Endodermal cell (in vitro differentiated cells): ENCODE measurements at places on chromosomes 2 and 18. TPM values are rescaled to one million over a fixed set of nuclear protein-coding genes. Genes with fewer than 3 reads are reported as not detected.

Gene KIAA2012
- 0.19 to 0.72 TPM (median 0.62 TPM) in 3 replicates for total RNA-seq

Gene SCN7A
- total RNA-seq, result 0.18 to 0.32 TPM in 2 of 3 replicates, not detected in the other

Gene STARD6
- total RNA-seq, result not detected in 3 replicates

Gene ATP9B
- 26.4 and 38.1 TPM in 2 replicates for total RNA-seq

Gene ANKRD30BL
- total RNA-seq, result not detected in 3 replicates

- DNase-seq, result no peak
Observed at GRCh38 chr2:134039912-134040581, 213.8 kb upstream of the MGAT5 start.

DNA sequence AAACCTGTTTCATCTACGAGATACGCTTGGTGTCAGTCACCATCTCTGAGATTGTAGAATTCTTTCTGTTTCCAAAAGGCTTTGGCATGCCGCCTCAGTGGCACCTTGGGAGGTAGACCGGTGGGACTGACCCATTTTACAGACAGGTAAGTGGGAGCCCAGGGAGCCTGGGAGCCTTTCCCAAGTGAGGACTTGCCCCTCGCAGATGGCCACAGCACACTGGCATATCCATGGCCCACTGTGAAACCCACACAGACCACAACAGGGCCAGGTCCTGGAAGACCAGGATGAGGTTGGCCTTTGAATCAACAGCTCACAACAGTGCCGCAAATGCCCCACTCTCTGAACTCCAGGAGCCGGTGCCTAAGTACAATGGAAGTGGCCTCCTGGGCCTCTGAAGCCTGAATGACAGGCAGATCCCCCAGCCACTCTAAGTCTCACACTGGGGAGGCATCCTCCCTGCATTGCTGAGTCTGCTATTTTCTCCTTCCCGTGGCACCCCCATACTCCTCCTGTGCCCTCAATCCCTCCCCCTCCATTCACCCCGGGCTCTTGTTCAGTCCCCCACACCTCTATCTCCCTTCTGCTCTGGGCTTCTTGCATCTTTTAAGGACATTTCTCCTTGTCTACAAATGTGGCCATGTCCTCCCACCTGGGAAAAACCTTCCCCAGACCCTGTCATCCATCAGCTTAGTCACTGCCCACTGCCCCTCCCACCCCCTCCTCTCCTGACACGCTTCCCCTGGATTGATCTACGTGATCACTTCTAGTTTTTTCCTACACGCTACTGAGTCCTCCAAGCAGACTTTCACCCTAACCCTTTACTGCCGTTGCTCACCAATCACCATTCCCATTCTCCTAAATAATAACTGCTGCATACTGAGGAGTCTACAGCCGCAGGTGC is 26.2 kb downstream of the CENPA start:
- peak; percentile 47 for DNase-seq

DNA sequence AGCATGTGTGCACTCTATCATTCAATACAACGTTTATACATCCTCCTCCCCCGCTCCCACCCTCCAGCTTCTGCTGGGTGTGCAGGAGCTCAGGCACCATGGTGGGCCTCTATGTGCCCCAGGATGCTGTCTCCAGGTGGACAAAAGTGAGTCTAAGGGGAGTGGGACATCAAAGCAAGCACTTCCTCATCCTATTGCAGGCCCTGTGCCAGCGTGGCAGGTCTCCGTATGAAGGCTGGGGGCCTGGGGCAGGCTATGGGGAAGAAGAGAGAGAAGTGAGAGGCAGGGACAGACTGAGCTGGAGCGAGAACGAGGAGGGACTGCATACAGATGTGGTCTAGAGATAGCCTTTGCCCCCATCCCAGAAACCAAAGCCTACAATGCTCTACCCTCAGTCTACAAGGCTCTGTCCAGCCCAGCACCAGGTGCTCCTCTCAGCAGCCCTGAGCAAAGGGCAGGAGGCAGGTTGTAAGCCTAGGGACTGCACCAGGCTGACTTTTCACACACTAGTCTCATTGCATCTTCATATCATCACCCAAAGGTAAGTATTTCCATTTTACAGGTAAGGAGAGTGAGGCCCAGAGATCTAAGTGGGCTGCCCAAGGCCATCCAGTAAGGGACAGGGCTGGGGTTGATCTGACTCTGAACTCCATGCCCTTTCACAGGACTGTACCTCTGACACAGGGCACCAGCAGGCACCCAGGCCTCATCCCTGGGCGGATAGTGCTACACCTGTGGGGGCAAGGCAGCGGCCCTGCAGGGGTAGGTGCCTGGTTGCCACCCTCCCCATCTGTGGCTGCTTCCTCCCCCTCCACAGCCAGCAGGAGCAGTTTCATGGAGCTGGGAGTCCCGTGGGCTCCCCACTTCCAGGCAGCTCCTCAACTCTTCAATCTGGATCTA is 14.0 kb upstream of the ARID5A start:
- no peak for DNase-seq

DNA sequence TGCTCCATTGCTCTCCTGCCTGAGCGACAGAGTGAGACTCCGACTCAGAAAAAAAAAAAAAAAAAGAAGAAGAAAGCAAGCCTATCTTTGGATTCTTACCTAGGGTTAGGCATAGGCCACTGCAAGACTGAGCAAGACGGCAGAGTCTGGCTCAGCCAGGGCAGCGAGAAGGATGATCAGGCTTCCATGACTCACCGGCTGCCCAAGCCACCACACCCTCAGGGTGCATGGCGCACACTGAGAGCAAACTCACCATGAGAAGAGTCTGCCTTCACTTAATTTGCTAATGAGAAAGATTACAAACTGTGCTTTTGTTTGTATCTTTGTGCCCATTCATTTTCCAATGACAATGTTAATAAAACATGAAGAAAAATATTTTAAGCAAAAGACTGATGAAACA is 8.2 kb downstream of the FAM110C start:
- no peak for DNase-seq

DNA sequence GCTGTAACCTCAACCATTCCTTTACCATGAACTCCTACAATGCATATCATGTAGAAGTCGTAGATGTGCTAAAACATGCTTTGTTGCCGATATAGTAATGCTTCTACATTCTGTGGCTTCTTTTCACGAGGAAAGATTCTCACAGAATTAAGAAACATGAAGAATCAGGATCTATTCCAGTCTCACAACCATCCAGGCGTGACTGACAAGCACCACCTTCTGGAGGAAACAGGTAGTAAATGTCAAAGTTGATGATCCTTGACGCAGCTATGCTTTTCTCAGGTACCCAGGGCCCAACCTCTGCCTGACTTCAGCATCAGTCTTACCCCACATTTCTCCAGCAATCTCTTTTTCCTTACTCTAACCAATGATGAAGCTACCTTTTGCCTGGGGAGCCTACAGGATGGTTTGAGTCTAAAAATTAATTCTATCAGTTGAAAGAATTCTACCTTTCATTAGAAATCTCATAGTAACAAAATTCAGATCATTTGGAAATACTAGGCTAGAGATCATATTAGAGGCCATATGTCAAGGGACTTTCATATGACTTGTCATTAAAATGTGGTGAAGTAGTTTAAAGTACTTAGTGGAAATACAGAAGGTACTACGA is 123.3 kb upstream of the RND3 start:
- DNase-seq, result peak; percentile 76

GRCh38 chr2:212926940-212927339 is 224.5 kb downstream of the IKZF2 start:
- DNase-seq, result no peak

DNA sequence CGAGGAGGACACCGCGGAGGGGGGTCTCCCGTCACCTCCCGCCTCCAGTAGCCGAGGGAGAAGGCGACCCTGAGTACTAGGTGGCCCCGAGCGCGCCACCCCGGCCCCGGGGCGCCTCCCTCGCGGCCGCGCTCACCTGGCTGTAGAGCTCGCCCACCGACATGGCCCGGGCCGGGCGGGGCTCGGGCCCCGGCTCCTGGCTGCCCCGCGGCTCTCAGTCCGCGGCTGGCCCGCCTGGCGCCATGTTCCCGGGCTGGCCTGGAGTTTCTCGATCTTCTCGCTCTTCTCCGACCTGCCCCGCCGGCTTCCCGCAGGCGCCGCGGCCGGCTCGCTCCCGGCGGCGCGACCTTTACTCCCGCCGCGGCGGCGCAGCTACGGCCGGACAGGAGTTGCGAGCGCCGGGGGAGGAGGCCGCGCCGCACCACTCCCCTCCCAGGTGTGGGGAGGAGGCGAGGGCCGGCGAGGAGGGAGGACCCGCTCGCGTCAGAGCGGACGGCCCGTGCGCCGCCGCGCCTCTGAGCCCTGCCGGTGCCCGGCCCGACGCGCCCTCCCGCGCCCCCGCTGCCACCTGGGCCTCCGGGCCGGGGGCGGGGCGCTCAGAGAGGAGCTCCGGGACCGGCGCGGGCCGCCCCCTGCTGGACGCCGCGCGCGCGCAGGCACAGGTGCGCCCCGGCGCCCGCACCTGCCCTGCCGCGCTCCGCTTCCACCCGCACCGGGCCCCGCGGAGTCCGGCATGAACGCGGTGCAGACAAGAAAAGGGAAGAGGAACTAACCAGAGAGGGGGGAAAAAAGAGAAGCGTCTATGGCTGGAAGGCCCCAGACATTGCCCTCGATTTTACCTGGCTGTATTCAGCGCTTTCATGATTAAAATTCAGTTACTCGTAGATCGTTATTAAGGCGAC is at the start of gene MYO5B:
MYO5B (minus strand) TSS at position 517 of the 902 bp plus-strand sequence; CDS start at position 163, 354 bp downstream.
- peak; percentile 86 for DNase-seq

DNA sequence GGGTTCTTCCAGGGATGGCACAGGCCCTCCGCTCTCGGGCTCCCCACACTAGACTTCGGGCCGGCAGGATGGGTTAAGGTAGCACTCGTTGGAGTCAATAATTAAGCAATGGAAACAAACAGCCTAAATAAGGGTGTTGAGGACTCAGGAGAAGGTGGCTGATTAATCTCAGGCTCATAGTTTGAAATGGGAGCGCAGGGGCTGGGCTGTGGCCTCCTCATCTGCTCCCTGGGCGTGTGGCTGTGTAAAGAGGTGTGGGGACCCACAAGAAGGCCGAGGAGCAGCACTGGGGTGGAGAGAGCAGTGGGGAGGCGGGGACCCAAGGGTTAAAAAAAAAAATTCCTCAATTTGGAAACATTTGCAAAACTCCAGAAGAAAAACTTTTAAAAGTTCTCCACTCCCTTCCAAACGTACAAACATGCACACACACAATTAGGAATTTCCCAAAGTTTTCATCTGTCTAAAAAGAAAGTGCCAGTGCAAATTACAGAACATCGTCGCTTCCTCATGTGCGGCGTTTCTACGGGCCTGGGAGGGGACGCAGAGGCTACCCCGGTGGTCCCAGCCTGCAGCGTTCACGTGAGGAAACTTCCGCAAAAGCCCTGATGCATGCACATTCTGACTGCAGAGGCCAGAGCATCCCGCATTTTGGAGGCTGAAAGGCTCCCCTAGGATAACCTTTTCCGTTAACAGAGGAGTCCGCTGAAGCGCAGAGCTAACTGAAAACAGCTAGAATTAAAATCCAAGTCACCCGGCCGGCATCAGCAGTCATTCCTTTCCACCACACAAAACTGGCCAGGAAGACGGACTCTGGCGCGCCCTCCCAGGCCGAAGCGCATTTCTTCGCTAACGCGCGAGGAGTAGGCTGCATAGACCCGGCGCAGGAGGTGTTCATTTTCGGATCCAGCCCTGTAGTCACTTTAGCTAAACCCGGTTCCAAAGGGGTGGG is 1.0 kb upstream of the TUBB6 start:
- peak; percentile 78 for DNase-seq
